SIG-M5 (cell line): ENCODE measurements at places on chromosomes 7 and 10.

GRCh38 chr10:116840389-116841075 lies 8.8 kb upstream of the ENO4 start:
- no peak for DNase-seq

DNA sequence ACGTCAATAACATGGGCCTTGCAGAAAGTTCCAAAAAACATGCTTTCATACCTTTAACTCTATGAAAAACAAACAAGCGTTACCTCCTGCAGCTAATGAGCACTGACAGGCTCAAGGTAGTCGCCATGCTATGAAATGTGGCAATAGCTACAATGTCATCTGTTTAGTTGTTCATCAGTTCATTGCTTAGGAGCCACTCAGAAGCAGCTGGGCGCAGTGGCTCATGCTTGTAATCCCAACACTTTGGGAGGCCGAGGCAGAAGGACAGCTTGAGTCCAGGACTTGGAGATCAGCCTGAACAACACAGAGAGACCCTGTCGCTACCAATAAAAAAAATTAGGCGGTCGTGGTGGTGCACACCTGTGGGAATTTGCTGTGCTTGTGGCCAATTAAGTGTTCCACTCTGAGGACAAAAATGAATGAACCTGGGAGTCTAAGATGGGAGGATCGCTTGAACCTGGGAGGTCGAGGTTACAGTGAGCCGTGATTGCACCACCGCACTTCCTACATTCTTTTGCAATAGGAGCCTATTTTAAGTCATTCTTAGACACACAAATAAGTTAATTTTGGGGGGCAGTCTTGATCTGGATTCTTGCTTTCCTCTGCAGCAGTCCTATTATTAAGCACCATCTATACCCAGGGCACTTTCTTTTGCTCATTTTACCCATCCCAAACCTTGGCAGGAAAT lies 276.2 kb upstream of the KLF14 start:
- DNase-seq = no peak

- DNase-seq = no peak
These were observed 618 bp upstream of the RELN start for GRCh38 chr7:103989785-103990767.

- no peak for DNase-seq
These were observed 3.3 kb downstream of the LFNG start for GRCh38 chr7:2522780-2523433.

GRCh38 chr7:149459540-149460452 lies 1.1 kb downstream of the ZNF777 start:
- DNase-seq = no peak

GRCh38 chr10:5697342-5697741 lies 12.7 kb downstream of the TASOR2 start:
- no peak for DNase-seq

- DNase-seq = no peak
These were observed 1183.9 kb upstream of the C7orf33 start for GRCh38 chr7:147406521-147407135.
